ENCODE measurements at places on chromosomes 2 and 18.
A peak's percentile ranks its signal among the peaks of the same experiment; 100 is the strongest.

GRCh38 chr2:9753276-9753600 lies 90.0 kb upstream of the TAF1B start:
- peak; percentile 40 for DNase-seq

GRCh38 chr2:199457147-199458008 lies at the start of gene SATB2:
TSS of gene SATB2 (minus strand) at chr2:199457939. CDS start at chr2:199456037, 1,902 bp downstream.
- no peak for DNase-seq

- no peak for DNase-seq
These were observed 67.4 kb downstream of the SMAD2 start for GRCh38 chr18:47863041-47863440.

DNA sequence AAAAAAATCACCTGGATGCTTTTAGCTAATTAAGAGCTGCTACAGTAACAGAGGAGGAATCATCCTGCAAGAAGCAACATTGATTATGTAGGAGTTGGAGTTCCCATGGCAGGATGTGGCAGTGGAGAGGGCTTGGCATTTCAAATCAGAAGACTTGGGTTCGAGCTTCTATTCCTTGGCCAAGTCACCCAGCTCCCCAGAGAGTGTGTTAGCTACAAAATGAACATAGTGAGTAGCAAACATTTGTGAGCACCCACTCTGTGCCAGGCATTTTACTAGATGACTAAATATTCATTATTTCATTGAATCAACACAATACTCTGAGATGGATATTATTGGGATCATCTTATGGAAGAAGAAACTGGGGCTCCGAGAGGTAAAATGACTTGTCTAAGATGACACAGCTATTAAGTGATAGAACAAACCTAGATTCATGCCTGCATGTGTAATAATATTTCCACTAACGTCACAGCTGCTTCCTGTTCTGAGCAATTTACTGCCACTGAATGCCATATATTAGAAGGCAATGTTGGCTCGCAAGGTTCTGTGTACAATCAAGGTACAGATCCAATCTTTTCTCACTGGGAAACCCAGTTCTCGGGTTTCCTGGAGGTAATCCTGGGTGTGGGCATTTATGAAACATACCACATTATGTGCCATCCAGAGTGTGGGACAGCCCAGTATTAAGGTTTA lies 18.0 kb downstream of the NTSR2 start:
- DNase-seq = no peak

DNA sequence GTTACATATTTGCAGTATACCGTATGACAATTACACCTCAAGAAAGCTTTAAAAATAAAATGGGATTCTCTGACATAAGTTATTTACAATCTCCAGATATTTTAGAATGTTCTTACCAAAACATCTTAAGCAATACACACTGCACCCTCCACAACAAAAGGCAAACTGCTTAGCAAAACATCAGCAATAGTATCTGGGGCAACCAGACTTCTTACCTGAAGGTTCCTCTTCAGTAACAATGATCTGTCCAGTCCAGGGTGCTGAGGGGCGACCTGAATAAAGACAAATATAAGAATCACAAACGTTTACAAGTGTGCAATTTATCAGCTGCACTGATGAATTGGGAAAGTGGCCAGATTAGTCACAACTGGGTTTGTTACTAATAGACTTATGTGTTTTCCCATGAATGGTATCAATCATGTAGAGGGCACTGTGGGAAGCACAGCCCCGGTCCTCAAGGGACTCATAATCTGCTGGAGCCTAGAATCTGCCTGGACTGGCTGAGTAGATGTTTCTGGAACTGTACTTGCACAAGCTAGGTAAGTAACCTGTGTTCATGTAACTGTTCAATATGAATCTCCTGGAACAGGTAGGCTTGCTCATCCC lies 70.7 kb downstream of the MYOM1 start:
- DNase-seq = no peak

DNA sequence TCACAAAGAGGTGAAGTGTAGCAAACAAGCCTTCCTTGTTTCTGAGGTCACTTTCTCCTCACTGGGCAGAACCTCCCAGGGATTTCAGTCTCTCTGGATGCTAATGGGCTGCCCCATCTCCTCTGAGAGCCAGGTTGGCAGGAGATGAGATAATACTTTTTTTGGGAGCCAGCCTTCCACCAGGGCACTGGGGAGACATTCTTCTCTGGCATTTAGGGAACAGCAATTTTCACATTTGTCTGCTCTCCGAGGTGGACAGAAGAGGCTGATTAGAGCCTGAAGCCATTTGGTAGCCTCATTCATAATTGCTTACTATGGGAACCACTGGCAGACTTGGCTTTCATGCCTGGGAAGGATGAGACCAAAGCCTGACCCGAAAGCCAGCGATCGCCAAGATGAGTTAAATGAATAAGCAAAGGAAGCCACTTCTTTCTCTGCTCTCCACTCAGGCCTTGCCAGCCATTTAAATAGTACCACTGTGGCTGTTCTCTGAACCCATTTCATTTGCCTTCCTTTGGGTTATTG lies 70.1 kb downstream of the NRP2 start:
- DNase-seq = no peak

DNA sequence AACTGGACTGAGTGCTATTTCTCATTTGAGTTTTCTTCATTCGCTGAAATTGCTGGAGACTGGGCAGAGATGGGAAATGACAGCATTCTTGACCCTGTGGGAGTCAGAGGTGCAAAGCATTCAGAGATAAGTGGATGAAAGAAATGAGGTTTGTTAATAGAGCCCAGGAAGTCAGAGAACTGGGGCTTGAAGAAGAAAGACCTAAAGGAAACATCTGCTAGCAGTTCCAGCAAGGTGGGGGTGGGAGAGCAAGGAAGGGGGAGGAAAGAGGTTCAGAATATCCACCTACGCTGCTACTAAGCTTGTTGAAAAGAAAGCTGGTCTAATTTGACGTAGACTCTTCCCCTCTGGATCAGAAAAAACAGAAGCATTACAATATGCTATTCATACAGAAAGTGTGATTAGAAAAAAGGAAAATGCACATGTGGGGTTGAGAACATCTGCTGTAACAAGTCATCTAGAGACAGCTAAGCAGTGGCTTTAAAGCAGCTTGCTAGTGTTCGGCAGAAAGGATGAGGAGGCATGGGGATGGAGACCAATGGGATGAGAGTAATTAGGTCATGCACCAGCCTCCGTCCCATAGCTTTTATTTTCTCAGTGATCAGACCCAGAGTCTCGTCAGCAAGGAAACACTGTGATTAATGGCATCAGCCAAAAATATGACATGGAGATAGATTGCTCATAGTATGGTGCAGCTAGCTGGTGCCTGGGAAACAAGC lies 29.7 kb downstream of the NAB1 start:
- no peak for DNase-seq

GRCh38 chr2:240422658-240423329 lies 12.7 kb upstream of the GPC1 start:
- no peak for DNase-seq

DNA sequence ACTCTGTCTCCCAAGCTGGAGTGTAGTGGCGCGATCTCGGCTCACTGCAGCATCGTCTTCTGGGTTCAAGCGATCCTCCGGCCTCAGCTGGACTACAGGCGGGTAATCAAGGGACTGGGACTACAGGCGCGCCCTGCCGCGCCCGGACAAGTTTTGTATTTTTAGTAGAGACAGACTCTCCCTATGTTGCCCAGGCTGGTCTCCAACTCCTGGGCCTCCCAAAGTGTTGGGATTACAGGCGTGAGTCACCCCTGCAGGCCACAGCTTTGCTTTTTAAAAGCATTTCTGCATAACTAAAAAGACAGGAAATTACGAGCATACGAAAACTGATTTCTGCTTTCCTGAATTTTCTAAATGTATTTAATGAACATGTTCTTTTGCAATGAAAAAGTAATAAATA lies 916 bp upstream of the OSBPL1A start:
- DNase-seq = no peak

GRCh38 chr18:8029061-8029460 lies 461.9 kb downstream of the PTPRM start:
- no peak for DNase-seq

DNA sequence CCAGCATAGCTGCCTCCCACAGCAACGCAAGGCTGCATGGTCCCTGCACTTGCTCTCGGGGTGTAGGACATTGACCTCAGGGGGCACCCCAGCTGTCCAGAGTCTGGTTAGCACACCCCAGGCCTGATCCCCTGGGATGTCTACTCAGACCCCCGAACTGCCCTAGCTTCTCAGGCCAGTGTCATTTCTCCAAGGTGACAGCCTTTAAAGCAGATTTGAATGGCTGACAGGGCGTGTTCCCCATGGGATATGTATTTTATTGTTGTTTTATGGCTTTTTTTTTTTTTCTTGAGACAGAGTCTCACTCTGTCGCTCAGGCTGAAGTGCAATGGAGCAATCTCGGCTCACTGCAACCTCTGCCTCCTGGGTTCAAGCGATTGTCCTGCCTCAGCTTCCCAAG lies 40.8 kb upstream of the PTMA start:
- DNase-seq = no peak

DNA sequence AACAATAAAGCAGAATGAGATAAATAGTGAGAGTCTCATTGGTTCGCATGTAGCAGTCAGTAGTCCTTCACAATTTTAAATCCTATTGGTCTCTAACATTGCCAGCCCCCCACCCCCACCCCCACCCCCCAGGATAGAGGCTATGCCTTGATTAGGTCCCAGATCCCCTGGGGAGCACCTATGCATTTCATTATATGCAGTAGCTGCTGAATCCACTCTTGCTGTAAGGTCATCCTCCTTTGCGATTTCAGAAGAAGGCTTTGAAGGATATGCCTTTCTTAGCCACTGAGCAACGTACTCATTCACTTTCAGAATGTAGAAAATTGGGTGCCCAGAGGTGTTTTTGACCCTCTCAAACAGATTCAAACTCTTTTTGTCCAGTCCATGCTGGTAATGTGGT lies 382.8 kb upstream of the GALNT5 start:
- DNase-seq = no peak

GRCh38 chr2:185979546-185980071 lies 241.0 kb downstream of the FSIP2 start:
- DNase-seq = no peak

- DNase-seq = no peak
These were observed 15.0 kb upstream of the ELOA2 start for GRCh38 chr18:47050468-47050867.

- no peak for DNase-seq
These were observed 658.8 kb upstream of the ID2 start for GRCh38 chr2:8022908-8023640.

GRCh38 chr2:138601458-138602165 lies 100.0 kb downstream of the SPOPL start:
- no peak for DNase-seq

- DNase-seq = no peak
These were observed 47.1 kb upstream of the XIRP2 start for GRCh38 chr2:166841152-166841551.

GRCh38 chr2:233486357-233486756 lies 80.2 kb downstream of the USP40 start:
- no peak for DNase-seq

- no peak for DNase-seq
These were observed 121.1 kb upstream of the ACAA2 start for GRCh38 chr18:49934457-49934856.

DNA sequence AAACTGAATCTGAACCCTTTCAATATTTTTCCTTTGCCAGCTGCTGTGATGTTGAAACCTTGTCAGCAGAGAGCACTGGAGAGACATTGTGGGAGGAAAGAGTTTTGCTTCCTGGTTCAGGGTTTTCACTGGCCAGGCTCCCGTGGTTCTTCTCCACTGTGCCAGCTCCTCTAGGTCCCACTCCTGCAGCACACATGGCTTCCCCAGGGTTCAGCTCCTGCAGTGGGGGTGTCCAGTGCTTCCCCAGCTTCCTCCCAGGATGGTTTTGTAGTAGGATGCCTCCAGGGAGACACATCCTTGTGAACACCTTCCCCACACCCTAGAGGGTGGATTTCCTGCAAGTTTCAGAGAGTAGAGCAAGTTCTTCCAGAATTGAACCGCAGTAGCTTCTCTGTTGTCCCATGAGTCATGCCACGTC lies 24.0 kb upstream of the SULT1C3 start:
- DNase-seq = no peak

DNA sequence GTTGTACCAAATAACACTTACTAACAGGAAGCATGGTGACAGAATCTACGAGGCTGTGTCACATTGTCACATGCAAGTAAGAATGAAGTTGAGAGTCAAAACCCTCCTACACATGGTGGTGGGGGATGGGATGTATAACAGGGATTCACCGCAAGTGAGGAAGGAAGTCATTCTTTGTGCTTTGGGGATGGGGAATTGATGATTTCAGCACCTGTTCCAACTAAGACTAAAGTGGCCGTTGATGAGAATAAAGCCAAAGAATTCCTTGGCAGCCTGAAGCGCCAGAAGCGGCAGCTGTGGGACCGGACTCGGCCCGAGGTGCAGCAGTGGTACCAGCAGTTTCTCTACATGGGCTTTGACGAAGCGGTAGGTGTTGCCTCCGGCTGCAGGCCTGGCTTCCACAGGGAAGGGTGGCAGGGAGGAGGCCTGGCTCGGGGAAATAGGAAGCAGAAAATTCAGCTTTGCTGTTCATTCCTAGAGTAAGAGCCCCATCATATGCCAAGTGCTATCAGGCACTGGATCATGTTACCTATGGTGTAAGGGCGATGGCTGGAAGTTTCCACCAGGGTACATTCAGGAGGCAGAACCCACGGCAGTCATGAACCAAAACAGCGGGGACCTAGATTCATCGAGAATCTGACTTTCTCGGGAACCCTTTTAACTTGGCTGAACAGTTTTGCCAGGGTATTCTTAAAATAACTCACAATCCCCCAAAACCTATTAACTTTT lies 120.3 kb downstream of the UXS1 start:
- DNase-seq = no peak

DNA sequence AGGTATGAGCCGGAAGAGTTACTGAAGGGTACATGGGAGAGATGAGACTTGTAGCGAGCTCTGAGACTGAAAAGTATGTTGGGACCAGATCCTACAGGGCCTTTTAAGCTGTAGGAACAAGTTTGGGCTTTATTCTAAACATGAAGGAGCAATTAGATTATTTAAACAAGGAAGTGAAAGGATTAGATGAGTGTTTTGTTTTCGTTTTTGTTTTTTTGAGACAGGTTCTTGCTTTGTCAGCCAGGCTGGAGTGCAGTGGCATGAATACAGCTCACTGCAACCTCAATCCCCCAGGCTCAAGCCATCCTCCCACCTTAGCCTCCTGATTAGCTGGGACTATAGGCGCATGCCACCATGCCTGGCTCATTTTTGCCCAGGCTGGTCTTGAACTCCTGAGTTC lies 110.7 kb downstream of the C1D start:
- DNase-seq = no peak

- no peak for DNase-seq
These were observed 45.5 kb downstream of the ARHGEF4 start for GRCh38 chr2:130882111-130882690.

DNA sequence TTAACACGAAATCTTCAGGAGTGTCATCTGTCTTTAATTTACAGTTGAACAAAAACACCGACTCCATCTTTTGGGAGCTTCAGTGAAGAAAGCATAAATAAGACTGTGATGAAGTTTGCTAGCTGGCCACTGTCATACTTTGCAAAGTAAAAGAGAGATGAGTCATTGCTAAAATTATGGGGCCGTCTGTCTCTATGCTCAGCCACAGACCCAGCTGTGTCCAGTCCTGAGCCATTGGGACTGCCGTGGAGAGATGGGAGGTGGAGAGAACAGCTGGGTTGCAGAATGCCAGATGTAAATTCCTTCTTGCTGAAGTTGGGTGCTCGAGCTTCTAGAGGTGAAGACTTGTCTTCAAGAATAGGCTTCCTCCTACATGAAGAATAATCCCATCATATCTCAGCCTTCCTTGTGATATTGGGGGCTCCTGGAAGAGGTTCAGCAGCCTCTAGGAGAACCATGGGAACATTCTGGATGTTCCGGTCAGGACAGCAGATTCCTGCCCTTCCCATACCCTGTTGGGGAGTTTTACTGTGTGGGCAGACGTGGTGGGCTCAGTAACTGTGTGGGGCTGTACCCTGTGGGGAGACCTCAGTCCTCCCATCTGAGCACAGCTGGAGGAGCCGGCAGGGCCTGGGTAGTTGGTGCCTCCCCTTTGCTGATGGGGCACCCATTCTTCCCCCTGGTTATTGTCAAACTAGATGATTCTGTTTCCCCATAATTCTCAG lies 71.1 kb downstream of the LDLRAD4 start:
- DNase-seq = no peak

Measured in activated T-cell treated with anti-CD3 and anti-CD28 coated beads, Interleukin-2, amount 50 U/mL, for 4 hours (primary cell).